ENCODE measurements at places on chromosomes 7 and 10. TPM values are rescaled to one million over a fixed set of nuclear protein-coding genes. Genes with fewer than 3 reads are reported as not detected.

GRCh38 chr7:144513334-144513733 is 109.8 kb upstream of the NOBOX start:
- peak; percentile 49 for DNase-seq

GRCh38 chr7:121480058-121480457 is 84.0 kb upstream of the FAM3C start:
- DNase-seq: no peak

DNA sequence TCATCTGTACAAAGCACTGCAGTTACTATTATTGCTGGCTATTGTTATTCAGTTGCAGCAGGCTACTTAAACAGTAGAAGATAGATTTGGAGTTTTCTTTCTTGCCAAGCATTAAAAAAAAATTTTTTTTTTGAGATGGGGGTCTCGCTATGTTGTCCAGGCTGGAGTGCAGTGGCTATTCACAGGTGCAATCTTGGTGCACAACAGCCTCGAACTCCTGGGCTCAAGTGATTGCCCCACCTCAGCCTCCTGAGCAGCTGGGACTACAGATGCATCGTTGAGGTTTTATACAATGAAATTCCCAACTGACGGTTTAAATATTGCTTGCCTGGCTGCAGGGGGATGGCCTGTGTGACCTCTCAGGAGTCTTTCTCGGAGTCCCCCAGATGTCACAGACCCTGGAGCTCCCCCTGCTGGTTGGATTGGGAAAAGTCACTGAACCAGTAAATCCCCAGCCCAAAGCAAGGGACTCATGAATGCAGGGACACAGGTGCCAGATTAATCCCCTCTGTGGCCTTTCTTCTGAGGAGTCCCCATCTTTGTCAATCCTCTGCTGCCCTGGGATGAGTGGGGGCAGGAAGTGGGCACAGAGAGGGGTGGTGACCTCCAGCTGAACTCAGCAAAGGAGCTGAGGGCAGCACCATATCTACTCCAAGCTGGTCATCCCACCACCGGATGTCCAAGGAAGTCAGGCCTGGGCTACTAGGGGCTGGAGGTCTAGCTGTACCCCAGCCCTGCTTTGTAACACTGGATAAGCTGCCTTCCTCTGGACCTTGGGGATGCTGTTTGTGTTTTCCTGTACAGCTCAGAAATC is 149.6 kb downstream of the C10orf105 start:
- DNase-seq: peak; percentile 81

- DNase-seq: no peak
Measured at GRCh38 chr10:116452338-116452720, 24.7 kb downstream of the PNLIPRP3 start.

GRCh38 chr7:38199782-38200181 is 21.7 kb downstream of the STARD3NL start:
- no peak for DNase-seq

DNA sequence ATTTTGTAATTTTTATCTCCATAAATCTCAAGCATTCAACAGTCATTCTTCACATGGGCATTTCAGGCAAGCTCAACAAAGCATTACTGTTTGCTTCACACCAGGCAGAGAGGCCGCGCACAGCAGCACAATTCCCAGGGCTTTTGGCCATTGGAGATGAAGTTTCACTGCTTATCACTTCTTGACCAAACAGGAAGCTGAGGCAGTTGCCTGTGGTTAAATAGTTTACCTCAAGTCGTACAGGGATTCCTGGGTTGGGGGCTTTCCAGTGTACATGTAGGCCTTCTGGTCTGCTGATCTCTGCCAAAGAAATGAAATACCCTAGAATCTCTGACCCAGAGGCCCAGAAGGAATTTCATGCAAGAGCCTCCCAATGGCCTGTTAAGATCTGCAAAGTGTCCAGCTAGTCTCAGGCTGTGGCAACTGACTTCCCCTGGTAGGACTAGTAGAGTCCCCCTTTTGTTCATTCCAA is 11.2 kb upstream of the PRDX3 start:
- DNase-seq: no peak

- DNase-seq: no peak
Measured at GRCh38 chr10:10533437-10533836, 484.2 kb upstream of the CELF2 start.

SPDYE5 gene
- not detected for total RNA-seq

TMEM270 gene
- 0.50 TPM for total RNA-seq

IKZF1 gene
- total RNA-seq: 36.8 TPM

DNAJB12 gene
- total RNA-seq: 37.7 TPM

PTN gene
- 12.0 TPM for total RNA-seq

KIF5B gene
- 77.2 TPM for total RNA-seq
